Bronchial epithelial cell (primary cell): ENCODE measurements at places on chromosomes 2 and 18.

- no peak for DNase-seq
Observed at GRCh38 chr18:75679331-75679730, 251.8 kb upstream of the SMIM21 start.

GRCh38 chr18:37409878-37410277 lies 155.7 kb downstream of the CELF4 start:
- DNase-seq = peak; percentile 4

DNA sequence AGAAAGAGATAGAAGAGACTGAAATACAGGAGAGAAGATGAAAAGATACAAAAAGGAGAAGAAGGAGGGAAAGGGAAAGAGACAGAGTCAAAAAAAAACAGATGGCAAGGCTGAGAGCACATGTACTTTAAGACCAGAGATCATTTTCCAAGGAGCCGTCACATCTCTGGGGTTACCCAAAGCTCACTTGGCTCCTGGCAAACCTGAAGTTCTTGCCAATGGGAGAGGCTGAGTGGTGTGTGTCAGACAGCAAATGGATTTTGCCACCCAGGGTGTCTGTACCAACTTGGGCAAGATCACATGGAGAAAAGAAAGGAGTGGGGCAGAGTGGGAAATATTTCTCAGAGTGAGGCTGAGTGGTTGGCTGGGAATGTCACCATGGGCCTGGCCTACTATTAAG lies 219.3 kb upstream of the TNP1 start:
- no peak for DNase-seq

DNA sequence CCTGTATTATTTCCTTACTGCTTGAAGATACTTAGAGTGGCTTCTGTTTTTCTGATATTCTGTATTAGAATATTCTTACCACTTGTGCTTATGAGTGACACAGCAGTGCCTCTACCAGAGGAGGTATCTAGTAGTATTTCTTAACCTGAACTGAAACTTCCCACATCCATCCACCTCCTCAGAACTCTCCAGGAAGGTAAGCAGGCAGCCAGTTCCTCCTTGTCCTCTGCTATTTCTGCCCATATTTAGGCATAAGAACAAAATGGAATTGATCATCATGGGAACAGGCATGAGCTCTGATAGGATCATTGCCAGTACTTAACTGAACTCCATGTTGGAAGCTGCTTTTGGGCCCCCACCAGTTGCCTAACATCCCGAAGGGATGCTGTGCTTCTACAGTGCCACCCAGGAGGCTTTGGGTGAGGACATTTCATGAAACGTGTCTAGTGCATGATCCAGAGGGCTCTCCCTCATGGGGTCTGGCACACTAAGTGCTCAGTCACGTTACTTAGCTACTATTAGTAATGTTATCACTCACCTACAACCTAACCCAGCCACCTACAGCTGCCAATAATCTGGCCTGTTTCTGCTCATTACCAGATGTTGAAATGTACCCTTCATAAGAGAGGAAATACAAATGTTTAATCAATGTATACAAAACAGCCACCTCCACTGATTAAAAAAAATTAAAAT lies 520.7 kb downstream of the EIPR1 start:
- no peak for DNase-seq

GRCh38 chr2:30807249-30807648 lies at the start of gene CAPN13:
Gene CAPN13, minus strand, starts transcription at chr2:30807446. Its CDS starts 20,121 bp downstream, at chr2:30787325.
- DNase-seq = peak; percentile 73

- DNase-seq = no peak
Observed at GRCh38 chr2:21420553-21421335, 297.0 kb downstream of the TDRD15 start.

DNA sequence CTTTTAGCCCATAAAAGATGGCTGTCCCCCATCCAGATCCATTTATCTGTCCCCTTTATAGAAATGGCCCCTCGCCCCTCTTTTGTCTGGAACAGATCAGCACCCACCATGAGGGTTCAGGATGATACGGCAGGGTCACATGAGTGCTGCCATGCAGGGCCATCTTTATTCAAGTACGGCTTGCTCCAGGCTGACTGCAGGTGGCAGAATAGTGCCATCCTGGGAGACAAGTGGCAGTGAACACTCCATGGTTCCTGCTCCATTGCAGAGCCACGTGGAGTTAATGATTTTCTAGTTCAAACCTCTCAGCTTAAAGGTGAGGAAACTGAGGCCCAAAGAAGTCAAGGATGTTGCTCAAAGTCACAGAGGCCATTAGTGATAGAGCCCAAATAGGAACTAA lies 180.6 kb downstream of the CLIP4 start:
- peak; percentile 31 for DNase-seq

DNA sequence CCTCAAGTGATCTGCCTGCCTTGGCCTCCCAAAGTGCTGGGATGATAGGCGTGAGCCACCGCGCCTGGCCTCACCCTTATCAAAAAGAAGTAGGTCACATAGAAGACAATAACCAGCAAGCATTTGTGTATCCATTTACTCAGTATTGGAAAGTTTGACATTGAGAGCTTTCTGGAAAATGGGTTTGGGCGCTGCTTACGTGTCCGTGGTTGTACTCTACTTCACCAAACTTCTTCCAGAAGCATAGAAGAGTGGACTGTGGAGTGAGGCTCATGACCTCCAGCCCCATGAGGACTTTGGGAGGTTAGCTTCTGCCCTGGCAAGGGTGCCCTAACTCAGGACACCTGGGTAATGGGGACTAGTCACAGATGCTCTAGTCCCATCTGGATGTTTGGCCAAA lies 3.7 kb upstream of the ODC1 start:
- DNase-seq = no peak

DNA sequence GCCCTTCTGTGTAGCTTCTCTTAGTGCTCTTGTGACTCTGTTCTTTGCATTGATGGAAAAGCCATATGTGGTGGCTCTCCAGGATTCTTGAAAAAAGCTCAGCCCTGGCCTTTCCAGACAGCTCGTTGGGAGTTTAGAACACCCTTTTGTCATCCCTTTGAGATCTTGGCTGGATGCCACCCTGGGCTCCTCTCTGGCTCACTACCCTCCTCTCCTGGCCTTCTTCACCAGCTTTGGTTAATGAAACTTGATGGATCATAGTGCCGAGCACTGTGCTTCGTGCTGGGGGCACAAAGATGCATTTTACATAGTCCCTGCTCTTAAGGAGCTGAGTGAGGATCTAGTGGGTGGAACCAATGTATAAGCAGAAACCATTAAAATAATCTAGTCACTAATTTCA lies 15.6 kb upstream of the FHOD3 start:
- DNase-seq = no peak

GRCh38 chr2:105814291-105814940 lies 69.7 kb downstream of the NCK2 start:
- peak; percentile 74 for DNase-seq

DNA sequence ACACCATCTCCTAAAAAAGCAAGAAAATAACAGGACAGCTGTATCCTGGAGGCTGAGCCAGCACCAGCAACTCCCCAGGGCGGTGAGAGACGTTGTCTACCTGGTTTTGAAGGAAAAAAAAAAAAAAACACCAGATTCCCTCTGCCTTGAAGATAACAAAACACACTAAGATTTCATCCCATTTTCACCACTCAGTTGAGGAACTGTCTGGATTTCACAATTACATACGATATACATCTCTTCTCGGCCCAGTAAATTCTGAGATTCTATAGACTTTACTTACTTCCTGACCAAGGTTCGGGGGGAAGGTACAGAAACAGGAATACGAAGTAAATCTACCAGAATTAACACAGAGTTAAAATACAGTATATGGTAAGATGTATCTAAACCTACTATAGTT lies 8.5 kb downstream of the ZNF516 start:
- no peak for DNase-seq

GRCh38 chr18:48794251-48794970 lies 156.4 kb downstream of the SMAD7 start:
- no peak for DNase-seq
